ENCODE measurements at places on chromosomes 7 and 10.
A peak's percentile ranks its signal among the peaks of the same experiment; 100 is the strongest.

DNA sequence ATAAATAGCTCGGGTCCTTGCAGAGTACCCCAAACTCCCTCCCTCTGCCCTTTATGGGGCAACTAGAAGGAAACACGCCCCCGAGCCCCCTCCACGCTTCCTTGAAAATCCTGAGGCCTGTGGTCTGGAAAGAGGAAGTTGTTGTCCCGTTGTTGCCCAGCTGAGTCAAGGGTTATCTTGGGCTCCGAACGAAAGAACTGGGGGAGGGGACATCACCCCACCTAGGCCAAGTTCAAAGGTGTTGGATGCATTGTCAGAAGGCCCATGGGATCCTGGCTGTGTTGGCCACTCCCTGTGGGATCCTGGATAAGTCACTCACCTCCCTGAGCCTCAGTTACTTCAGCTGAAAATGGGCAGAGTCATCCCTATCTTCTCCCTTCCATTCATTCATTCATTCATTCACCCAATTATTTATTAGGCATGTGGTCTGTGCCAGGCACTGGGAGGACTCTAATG is at the start of gene CCL24:
Gene CCL24, minus strand, starts transcription at position 26 of the 456 bp plus-strand sequence. CDS start 91 bp downstream, outside the sequence.
- DNase-seq = no peak

DNA sequence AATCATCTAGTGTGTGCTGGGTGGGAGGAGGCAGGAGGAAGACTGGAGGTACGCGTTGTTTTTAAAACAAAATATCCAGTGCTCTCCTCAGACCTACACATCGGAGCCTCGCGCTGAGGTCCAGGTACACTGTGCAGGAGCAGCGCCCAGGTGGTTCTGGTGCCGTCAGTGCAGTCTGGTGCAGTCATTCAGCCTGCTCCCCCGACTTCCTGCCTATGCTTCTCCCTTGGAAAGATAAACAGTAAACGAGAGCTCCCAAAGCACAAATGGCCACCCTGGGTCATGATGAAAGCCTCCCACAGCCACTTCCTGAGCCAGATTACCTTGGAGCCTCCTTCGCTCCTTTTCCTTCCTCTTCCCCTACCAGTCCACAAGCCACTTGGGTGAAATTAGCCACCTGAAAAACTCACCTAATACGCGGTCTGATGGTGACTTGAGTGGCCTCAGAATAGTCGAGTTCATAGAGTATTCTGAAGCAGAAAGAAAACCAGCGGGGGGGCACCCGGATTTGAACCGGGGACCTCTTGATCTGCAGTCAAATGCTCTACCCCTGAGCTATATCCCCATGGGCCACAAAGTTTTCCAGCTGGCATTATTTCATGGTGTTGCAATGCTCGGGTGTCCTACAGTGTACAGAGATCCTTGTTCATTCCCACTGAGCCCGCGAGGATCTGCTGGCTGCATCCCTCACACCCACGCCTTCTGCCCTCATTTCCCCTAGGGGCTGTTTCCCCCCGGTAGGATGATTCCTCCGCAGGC is 82.5 kb downstream of the ZNF467 start:
- peak; percentile 58 for DNase-seq

DNA sequence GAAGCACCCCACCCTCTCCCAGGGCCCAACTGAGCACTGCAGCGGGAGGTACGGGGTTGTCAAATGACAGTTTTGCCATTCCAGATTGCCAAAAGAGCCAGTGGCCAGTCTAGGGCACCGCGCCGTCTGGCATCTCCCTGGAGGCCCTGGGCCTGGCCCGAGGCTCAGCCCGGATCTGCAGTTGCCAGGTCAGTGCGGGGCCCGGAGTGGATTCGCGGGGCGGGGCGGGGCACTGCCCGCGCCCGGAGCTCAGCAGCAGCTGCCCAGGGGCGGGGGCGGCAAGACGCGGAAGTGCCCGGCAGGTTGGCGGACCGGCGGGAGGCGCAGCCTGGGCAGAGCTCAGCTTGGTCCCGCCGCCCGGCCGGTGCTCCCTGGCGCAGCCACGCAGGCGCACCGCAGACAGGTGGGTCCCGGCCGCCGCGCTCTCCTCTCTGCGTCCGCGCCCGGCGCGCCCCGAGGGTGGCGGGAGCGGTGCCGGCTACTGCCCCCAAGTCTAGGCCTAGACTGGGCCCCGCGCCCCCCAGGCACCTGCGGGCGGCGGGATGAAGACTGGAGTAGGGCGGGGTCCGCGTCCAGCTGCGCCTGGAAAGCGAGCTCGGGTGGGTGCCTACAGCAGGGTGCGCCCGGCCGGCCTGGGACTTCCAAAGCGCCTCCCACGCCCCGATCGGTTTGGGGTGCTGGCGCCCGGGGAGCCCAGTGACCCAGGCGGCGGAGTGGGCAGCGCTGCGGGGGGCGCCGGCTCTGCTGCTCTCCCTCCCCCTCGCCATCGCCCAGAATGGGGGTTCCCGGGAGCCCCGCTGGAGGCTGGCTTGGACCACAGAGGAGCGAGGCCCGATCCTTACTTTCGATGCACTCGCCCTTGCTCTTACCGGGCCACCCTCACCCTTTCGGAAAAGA is at the start of gene IRF5:
Gene IRF5, plus strand, starts transcription at position 281 of the 897 bp plus-strand sequence. CDS start 4,155 bp downstream, outside the sequence.
- DNase-seq = no peak

DNA sequence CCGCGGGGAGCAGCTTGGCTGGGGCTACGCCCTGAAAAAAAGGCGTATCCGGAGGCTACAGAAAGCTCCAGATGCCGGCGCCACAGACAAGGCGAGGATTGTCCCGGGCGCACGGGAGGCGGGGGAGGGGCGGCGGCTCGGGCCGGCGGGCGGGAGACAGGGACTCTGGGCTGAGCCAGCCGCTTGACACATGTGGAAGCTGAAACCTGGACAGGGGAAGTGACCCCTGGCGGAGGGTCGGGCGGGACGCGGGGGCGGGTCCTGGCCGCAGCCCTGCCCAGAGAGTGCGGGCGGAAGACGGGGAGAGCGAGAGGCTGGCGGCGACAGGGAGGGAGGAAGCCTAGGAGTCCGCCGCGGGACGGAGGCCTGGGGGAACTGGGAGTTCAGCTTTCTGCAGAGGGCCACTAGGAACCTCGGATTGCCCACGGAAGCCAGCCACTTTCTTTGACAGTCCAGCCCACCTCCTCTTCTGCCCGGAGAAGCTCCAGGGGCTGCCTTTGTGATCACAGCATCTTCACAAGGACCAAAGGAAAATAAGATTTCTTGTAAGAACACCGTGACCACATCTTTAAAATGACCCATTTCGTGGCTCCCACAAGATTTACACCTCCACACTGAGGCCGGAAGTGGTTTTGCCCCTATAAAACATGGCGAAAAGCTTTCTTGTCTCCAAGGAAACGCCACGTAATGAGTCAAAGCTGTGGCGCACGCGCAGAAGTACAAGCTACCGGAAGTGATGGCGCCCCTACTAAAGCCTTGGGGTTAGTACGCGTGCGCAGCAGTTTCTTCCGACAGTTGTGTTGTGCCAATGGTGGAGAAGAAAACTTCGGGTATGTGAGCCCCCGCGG is at the start of the genes PLOD3 and ZNHIT1:
Gene PLOD3, minus strand, starts transcription at position 194 of the 848 bp plus-strand sequence. CDS start 307 bp downstream, outside the sequence.
Gene ZNHIT1, plus strand, starts transcription at position 778 of the 848 bp plus-strand sequence. Its CDS starts 31 bp downstream, at position 809.
- DNase-seq = peak; percentile 97
